ENCODE measurements at places on chromosomes 2 and 18.

DNA sequence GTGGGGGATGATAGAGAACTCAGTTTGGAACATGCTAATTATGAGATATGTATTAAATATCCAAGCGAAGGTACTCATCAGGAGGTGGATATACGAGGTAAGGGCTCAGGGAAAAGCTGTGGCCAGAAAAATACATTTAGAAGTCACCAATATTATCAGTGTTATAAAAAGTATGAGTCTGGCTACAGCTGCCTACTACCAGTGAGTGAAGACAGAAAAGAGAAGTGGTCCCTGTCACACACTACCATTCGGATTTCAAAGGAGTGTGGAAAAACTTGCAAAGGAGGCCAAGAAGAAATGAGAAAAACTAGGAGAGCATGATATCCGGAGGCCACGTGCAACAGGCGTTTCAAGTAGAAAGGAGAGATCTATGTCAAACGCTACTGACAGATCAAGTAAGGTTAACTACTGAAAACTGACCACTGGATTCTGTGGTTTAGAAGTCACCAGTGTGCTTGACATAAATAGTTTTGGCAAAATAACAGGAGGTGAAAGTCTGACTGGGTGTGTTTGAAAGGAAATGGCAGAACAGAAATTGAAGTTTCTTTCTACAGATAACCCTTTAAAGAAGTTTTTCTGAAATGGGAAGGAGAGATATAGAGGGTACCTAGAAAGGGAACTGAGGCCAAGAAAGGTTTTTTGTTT is 118.7 kb upstream of the DNMT3A start:
- no peak for DNase-seq

DNA sequence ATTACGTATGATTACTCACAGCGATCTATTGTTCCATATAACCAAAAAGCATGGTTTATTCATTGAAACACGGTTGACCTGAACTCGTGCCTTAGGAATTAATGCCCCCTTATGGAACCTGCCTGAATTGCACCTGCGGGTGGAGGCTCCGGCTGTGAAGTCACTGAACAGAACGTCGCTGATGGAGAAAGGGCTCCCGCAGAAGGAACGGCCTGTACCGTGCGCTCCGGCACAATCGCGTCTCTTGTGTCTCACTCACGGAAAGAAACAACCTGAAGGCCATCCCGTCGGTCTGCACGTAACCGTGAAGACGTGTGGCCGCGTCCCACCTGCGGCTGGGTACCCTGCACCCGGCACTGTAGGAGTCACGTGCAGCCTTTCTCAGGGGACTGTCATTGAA is 133.1 kb downstream of the NFATC1 start:
- DNase-seq = no peak

DNA sequence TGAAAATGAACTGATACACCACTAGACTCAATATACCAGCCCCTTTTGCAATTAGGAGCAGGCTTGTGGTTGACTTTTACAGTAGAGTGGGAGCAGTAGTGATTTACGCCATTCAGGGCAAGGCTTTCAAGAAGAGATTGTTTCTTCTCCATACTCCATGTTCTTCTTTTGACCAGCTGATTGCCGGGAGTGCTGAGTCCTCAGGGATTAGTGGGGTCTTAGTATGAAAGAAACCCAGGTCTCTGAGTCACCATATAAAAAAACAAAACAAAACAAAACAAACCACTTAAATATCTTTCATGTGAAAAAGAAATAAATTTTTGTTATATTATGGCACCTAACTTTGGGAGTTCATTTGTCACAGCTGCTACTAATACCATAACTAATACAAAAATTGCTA is 465.6 kb upstream of the TRIB2 start:
- no peak for DNase-seq

DNA sequence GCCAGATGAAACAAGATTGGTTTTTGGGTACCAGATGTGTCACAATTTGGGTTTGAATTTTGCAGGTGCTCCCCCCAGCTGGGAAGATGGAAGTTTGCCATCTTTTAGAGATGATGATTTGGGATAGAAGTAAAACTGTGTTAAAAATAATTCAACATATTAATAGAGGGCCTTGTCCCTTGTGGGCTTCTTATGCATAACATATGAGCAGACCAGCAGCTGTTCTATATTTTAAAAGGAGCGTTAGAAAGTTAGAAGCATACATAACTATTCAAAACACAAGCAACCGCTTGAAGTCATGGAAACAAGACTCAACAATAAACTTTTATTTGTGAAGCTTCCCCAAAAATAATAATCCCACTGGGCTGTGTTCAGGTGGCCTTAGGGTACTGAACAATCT is 62.8 kb downstream of the EFEMP1 start:
- no peak for DNase-seq

- DNase-seq = no peak
Measured at GRCh38 chr2:73935641-73936040, 9.0 kb downstream of the DGUOK start.

- no peak for DNase-seq
Measured at GRCh38 chr2:118696786-118697465, 150.5 kb downstream of the EN1 start.

- DNase-seq = no peak
Measured at GRCh38 chr2:236535024-236535423, 34.6 kb upstream of the ACKR3 start.

- DNase-seq = no peak
Measured at GRCh38 chr18:32358075-32358474, 112.6 kb downstream of the GAREM1 start.
